ENCODE measurements at places on chromosomes 2 and 18.

GRCh38 chr18:35153609-35154272, 87.1 kb upstream of the ZNF397 start:
- H3K36me3 ChIP-seq, result no peaks in the 10 kb centered on the region
- no peaks in the 10 kb centered on the region for H3K27me3 ChIP-seq
- no peak overlapping the region for H3K27ac ChIP-seq
- H3K4me3 ChIP-seq, result no peak overlapping the region
- DNase-seq, result peak; percentile 79

DNA sequence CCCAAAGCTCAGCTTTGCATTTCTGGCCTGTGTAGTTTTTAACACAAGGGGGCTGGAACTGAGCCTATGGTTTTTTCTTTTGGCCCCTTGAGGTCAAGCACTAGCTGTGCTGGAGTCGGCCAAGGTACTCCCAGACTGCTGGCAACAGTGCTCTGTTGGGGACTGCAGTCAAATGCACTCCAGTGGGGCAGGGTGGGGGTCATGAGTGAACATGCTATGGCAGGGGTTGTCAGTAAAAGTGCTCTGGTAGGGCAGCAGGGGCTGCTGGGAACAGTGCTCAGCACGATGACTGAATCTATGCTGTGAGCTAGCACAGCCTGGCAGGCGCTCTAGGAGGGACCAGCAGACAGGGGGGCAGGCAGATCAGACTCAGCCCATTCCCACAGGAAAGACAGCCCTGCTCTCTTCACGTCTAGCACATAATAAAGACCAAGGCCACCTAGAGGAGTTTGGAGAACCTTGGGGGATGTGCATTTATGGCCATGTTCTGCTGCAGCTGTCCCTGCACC, 55.0 kb upstream of the CERS6 start:
- no peak for DNase-seq
- peaks cover 3% of the 10 kb centered on the region for H3K27me3 ChIP-seq
- H3K36me3 ChIP-seq, result no peaks in the 10 kb centered on the region
- H3K27ac ChIP-seq, result no peak overlapping the region

GRCh38 chr2:27420996-27421395, 7.4 kb upstream of the NRBP1 start:
- no peak overlapping the region for H3K27ac ChIP-seq
- no peaks in the 10 kb centered on the region for H3K4me1 ChIP-seq
- H3K27me3 ChIP-seq, result no peaks in the 10 kb centered on the region
- no peak overlapping the region for H3K4me3 ChIP-seq
- DNase-seq, result no peak

- peaks cover 35% of the 10 kb centered on the region for H3K36me3 ChIP-seq
- no peaks in the 10 kb centered on the region for H3K27me3 ChIP-seq
- peaks cover 65% of the 10 kb centered on the region for H3K4me1 ChIP-seq
- H3K4me3 ChIP-seq, result peak overlapping the region; percentile 100
- H3K27ac ChIP-seq, result no peak overlapping the region
These were observed 5.6 kb downstream of the BCL11A start for GRCh38 chr2:60547841-60548240.

- H3K27me3 ChIP-seq, result no peaks in the 10 kb centered on the region
These were observed 75.8 kb downstream of the UGGT1 start for GRCh38 chr2:128166746-128167353.

GRCh38 chr2:199806179-199806578, 44.8 kb downstream of the FTCDNL1 start:
- H3K27me3 ChIP-seq, result no peaks in the 10 kb centered on the region
- no peaks in the 10 kb centered on the region for H3K36me3 ChIP-seq
- H3K4me1 ChIP-seq, result no peaks in the 10 kb centered on the region
- no peak overlapping the region for H3K4me3 ChIP-seq
- no peak overlapping the region for H3K27ac ChIP-seq
- no peak for DNase-seq

- peaks cover 4% of the 10 kb centered on the region for H3K4me1 ChIP-seq
- no peak overlapping the region for H3K4me3 ChIP-seq
- DNase-seq, result no peak
These were observed 220.9 kb downstream of the ATAD2B start for GRCh38 chr2:23705771-23706612.

- H3K27ac ChIP-seq, result peak overlapping the region; percentile 69
- H3K4me3 ChIP-seq, result no peak overlapping the region
- H3K4me1 ChIP-seq, result peaks cover 52% of the 10 kb centered on the region
These were observed 1.5 kb downstream of the ZFAND2B start for GRCh38 chr2:219207884-219208740.

DNA sequence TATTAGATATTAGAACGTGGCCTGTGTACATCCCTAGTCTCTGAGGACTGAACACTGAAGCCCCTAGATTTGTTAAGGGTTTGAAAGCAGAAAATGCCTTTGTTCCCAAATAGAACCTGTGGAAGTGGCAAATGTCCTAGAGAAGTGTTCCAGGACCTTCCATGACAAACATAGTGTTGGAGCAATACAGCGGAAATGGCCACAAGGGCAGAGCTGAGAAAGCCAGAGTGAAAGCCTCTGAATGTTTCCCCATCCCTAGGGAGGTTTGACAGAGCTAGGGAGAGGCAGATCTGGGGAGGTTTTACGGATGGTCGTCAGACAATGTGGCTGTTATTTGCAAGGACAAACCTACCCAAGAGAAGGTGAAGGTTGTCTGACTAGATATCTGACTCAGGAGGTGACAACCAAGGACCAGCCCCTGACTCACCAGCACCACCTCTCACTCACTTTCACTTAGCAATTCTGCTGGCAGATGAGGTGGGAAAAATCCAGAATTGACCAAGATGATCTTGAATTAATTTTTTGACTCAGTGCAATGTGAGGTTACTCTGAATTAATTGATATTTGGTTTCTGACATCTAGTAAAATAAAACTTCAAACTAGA, 24.1 kb downstream of the RBM43 start:
- H3K36me3 ChIP-seq, result no peaks in the 10 kb centered on the region
- no peak overlapping the region for H3K4me3 ChIP-seq
- DNase-seq, result peak; percentile 33
- H3K27ac ChIP-seq, result no peak overlapping the region
- no peaks in the 10 kb centered on the region for H3K4me1 ChIP-seq
- H3K27me3 ChIP-seq, result no peaks in the 10 kb centered on the region

DNA sequence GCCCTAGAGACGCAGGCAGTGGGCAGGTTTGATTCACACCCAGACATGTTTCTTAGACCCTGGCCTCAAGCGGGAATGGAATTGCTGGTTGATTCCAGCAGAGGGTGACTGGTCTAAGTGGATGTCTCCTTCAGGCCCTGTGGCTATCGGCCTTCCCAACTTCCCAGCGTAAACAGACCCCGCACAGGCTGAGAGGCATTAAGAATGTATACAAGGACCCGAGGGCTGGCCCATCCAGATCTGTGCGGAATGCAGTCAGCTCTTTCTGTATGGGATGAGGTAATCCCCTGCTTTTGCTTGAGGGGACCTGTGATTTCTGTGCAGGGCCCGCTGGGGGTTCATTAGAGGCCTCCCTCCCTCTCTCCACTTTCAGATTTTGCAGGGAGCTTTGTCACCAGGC, 6.5 kb downstream of the ACKR3 start:
- H3K27me3 ChIP-seq, result no peaks in the 10 kb centered on the region
- no peak for DNase-seq
- peaks cover 7% of the 10 kb centered on the region for H3K36me3 ChIP-seq
- no peak overlapping the region for H3K27ac ChIP-seq
- no peaks in the 10 kb centered on the region for H3K4me1 ChIP-seq
- no peak overlapping the region for H3K4me3 ChIP-seq

GRCh38 chr18:37383036-37383785, 182.4 kb downstream of the CELF4 start:
- H3K36me3 ChIP-seq, result no peaks in the 10 kb centered on the region
- peaks cover 15% of the 10 kb centered on the region for H3K27me3 ChIP-seq
- no peak overlapping the region for H3K27ac ChIP-seq

DNA sequence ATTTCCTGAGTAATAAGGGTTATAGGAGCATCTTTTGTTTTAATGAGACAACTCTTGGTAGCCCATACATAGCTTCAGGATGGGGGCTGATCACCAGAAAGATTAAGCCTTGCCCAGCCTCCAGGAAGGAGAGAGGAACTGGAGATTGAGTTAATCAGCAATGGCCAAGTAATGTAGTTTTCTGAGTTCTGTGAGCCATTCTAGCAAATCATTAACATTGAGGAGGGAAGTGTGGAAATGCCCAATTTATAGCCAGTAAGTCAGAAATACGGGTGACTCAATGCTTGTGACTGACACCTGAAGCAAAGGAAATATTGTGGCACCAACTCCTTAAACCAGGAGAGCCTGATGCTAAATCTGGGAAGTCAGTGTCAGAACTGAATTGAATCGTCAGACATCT, 205.1 kb upstream of the SRD5A2 start:
- H3K36me3 ChIP-seq, result no peaks in the 10 kb centered on the region
- DNase-seq, result no peak
- no peak overlapping the region for H3K27ac ChIP-seq
- no peak overlapping the region for H3K4me3 ChIP-seq
- H3K4me1 ChIP-seq, result no peaks in the 10 kb centered on the region

GRCh38 chr2:3535794-3536681, 16.7 kb upstream of the ADI1 start:
- H3K27ac ChIP-seq, result no peak overlapping the region
- no peak for DNase-seq
- no peaks in the 10 kb centered on the region for H3K27me3 ChIP-seq
- H3K4me1 ChIP-seq, result no peaks in the 10 kb centered on the region
- peak overlapping the region; percentile 57 for H3K4me3 ChIP-seq

GRCh38 chr2:108621687-108622681, 87.7 kb downstream of the LIMS1 start:
- H3K4me1 ChIP-seq, result peaks cover 82% of the 10 kb centered on the region
- H3K4me3 ChIP-seq, result no peak overlapping the region
- peak overlapping the region; percentile 80 for H3K27ac ChIP-seq
- no peaks in the 10 kb centered on the region for H3K27me3 ChIP-seq

DNA sequence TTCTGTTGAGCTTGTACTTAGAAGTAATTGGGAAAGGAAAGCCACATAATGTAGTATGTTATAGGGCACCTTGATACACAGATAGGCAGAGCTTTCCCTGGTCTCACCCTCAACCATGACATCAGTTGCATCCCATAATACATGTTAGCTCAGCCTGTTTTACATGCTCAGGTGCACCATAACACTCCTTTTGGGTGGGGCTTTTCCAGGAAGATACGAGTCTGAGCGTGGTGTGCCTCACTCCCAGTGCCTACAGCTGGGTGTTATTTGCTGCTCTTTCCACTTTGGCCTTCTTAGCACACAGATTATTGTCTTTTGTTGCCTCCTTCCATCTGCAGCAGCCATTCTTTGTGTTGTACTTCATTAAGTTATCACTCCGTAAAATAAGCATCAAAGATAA, 11.9 kb downstream of the TTC39C start:
- no peaks in the 10 kb centered on the region for H3K27me3 ChIP-seq
- DNase-seq, result no peak
- H3K27ac ChIP-seq, result no peak overlapping the region
- H3K4me3 ChIP-seq, result no peak overlapping the region

- H3K36me3 ChIP-seq, result no peaks in the 10 kb centered on the region
- H3K27ac ChIP-seq, result no peak overlapping the region
- no peaks in the 10 kb centered on the region for H3K4me1 ChIP-seq
- no peak overlapping the region for H3K4me3 ChIP-seq
- no peak for DNase-seq
- H3K27me3 ChIP-seq, result no peaks in the 10 kb centered on the region
These were observed 42.0 kb upstream of the LTBP1 start for GRCh38 chr2:32904751-32905150.

DNA sequence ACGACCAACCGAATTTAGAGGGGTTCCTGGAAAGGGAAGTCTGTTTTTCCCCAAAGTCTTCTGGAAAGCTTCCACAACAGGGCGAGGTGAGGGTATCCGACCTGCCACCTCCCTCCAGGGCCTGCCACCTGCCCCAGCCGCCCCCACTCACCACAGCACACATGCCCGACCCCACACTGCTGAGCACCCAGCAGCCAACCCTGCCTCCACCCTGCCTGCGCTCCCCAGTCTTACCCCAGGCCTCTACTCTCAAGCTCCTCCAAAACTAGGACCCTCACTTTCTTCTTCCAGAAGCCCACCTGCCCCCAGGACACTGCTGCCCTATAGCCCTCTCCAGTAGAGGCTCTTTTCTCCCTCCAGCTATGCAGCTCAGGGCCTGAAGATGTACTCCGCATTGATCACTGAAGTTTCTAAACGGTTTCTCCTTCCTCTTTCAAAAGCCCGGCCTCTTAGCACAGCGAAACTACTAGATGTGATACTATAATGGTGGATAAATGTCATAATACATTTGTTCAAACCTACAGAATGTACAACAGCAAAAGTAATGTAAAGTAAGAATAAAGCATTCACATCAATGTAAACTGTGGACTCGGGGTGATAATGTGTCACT, 128.8 kb upstream of the SLC1A4 start:
- peaks cover 45% of the 10 kb centered on the region for H3K4me1 ChIP-seq
- H3K27ac ChIP-seq, result peak overlapping the region; percentile 69
- H3K27me3 ChIP-seq, result no peaks in the 10 kb centered on the region
- peak overlapping the region; percentile 33 for H3K4me3 ChIP-seq
- H3K36me3 ChIP-seq, result no peaks in the 10 kb centered on the region

- H3K27ac ChIP-seq, result no peak overlapping the region
- H3K4me3 ChIP-seq, result no peak overlapping the region
- H3K36me3 ChIP-seq, result no peaks in the 10 kb centered on the region
- no peaks in the 10 kb centered on the region for H3K27me3 ChIP-seq
- no peak for DNase-seq
These were observed 61.3 kb downstream of the NABP1 start for GRCh38 chr2:191739194-191739593.

DNA sequence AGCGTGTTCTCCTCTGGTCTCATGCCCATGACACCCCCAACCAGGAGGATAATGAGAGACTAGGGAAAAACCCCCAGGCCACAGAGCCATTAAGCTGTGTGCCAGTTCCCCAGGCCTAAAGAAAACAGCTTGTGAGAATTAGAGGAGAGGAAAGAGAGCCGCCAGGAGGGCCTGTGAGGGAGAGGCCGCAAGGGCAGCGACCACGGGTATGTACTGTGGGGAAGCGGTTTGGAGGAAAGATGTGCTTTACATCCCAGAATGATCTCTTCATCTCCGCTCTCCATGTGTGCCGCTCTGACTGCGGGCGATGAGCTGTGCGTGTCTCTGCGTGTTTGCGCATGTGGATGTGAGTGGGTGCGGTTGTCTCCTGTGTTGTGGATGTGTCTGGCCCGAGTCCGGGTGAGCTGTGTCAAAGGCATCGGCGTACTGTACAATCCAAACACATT, 82.9 kb downstream of the DYSF start:
- no peaks in the 10 kb centered on the region for H3K36me3 ChIP-seq
- no peak overlapping the region for H3K27ac ChIP-seq
- no peak for DNase-seq
- H3K27me3 ChIP-seq, result no peaks in the 10 kb centered on the region
- no peaks in the 10 kb centered on the region for H3K4me1 ChIP-seq
- no peak overlapping the region for H3K4me3 ChIP-seq

DNA sequence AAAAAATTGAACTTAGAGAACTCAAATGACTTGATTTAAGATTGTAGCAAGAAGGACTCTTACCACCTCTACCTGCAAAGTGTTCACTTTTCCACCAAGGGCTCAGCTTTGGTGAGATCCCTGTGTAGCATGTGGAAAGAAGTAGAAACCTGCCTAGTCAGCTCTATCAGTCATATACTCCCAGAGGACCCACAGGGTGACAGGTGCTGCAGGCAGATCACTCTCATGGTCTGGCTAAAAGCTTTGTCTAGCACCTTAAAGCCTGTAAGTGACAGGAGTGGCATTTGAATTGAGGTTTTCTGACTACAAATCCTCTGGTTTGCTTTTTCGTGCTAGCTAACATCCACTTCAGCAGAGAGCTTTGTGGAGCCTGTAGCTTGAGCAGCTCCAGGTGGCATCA, 18.7 kb upstream of the NEMP2 start:
- H3K27ac ChIP-seq, result no peak overlapping the region
- no peaks in the 10 kb centered on the region for H3K4me1 ChIP-seq

- no peaks in the 10 kb centered on the region for H3K36me3 ChIP-seq
- H3K27ac ChIP-seq, result no peak overlapping the region
- no peaks in the 10 kb centered on the region for H3K4me1 ChIP-seq
- H3K27me3 ChIP-seq, result no peaks in the 10 kb centered on the region
- DNase-seq, result no peak
These were observed 200.0 kb downstream of the PIK3C3 start for GRCh38 chr18:42155024-42155423.

Data from common myeloid progenitor, CD34-positive (primary cell).